ENCODE measurements at places on chromosomes 6 and 20.

DNA sequence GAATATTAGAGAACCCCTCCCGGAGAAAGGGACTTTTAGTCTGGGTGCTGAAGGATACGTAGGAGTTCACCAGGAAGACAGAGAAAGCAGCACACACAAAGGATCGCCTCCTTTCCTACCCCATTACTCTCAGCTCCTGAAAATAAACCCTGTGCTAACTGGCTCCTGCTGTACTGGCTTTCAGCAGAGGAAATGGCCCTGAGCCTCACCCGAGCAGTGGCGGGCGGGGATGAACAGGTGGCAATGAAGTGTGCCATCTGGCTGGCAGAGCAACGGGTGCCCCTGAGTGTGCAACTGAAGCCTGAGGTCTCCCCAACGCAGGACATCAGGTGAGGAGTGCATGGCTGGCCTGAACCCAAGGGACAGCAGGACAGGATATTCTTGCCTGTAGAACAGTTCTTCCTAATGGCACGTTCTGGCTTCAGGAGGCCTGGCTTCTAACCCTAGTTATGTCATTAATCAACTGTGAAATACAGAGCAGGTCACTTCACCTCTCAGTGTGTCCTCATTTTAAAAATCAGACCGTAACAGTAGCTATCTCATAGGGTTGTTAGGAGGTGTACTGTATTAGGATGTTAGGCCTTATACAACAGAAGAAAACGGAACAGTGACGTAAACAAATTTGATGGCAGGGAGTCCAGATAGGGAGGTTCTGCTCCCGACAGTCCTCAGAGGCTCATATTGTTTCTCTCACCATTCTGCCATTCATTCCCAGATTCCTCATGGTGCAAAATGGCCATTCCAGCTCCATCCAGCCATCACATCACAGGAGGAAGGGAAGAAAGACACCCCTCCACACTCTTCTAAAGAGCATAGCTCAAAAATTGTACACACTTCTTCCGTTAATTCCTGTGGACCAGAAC is 1.8 kb downstream of the RBCK1 start:
- no peak for DNase-seq

DNA sequence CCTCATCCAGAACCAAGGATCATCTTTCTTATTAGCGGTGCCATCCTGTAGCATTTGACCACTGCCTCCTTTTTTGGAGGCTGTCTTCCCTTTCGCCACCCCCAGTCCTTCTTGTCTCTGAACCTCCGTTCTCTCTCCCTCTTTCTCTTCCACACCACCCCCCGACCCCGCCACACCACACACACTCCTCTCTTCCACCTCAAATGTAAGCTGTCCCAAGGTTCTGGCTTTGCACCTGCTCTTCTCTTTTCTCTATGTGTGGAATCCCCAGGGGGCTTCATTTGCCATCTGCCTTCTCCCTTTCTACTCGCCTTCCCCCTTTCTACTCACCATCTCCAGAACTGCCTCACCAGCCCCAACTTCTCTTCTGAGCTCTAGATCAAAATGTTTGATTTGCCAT is 111.3 kb upstream of the CDYL start:
- no peak for DNase-seq

DNA sequence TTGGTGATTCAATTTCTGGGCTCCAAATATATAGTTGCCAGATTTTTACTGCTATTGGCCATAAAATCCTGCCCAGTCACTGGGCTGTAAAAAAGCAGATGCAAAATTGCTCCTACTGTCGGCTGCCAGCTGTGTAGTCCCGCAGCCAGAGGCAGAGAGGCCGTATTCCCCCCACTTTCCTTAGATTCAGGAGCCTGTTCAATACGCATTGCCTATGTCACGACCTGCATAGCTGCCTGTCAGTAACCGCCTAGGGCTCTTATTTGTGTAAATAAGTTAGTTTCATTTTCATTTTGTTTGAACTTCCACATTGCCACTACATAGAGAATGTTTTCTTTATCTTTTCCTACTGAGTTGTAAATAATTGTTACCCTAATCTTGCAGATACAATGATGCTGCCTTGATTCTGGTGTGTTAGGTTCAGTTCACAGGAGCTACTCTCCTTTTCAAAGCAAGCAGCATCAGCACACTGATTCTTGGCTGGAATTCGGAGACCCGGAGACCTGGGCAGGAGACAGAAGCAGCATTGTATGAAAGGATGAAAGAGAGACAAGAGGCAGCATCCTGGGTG is 46.0 kb upstream of the UST start:
- DNase-seq: no peak

GRCh38 chr6:140460267-140460666 is 1085.8 kb upstream of the CITED2 start:
- DNase-seq: no peak

- DNase-seq: no peak
Measured at GRCh38 chr6:19578481-19578880, 258.7 kb upstream of the ID4 start.

- DNase-seq: no peak
Measured at GRCh38 chr20:64105846-64106434, 1.4 kb downstream of the NPBWR2 start.

- no peak for DNase-seq
Measured at GRCh38 chr20:44073011-44073674, 113.8 kb downstream of the JPH2 start.

DNA sequence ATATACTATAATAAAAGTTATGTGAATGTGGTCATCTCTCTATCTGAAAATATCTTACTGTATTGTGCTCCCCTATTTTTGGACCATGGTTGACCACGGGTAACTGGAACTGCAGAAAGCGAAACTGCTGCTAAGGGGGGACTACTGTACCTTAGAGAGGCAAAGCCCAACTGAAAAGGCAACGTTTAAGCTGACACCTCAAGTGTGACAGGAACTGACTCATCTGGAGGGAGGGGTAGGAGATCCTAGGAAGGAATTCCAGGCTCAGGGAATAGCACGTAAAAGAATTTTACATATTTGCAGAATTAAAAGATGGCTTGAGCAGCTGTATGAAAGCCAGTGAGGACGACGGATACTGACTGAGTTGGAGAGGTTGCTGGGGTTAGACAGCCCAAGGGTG is 34.8 kb downstream of the ELOVL2 start:
- DNase-seq: no peak

GRCh38 chr6:12813321-12813720 is 96.8 kb downstream of the PHACTR1 start:
- no peak for DNase-seq

GRCh38 chr6:149939909-149940671 is 1.7 kb upstream of the ULBP2 start:
- no peak for DNase-seq

GRCh38 chr20:59912609-59913008 is 20.8 kb downstream of the SYCP2 start:
- DNase-seq: no peak

- no peak for DNase-seq
Measured at GRCh38 chr6:56437171-56437900, 190.0 kb upstream of the COL21A1 start.

DNA sequence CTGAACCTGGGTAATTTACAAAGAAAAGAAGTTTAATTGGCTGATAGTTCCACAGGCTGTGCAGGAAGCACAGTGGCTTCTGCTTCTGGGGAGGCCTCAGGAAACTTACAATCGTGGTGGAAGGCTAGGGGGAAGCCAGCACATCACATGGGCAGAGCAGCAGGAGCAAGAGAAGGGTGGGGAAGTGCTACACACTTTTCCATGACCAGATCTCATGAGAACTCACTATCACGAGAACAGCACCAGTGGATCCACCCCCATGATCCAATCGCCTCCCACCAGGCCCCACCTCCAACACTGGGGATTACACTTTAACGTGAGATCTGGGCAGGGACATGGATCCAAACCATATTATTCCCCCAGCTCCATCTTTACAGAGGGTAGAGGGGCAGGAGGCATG is 166.4 kb downstream of the NFATC2 start:
- no peak for DNase-seq

DNA sequence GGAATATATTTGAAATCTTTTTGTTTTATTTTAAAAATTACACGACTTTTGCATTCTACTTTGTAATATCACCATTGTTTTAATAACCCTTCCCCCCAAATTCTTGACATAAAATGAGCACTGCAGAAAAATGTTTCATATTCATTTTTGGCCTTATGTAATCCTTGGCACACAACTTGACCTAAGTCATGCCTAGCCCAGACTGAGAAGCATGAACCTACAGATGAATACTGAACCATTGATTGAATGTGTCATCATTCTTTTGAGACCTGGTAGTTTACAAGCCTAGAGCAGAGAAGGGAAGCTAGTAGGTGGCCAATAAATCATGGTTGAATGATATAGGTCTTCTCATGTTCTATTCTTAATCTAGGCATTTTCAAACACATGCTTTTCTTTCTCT is 89.4 kb upstream of the EDN1 start:
- no peak for DNase-seq

DNA sequence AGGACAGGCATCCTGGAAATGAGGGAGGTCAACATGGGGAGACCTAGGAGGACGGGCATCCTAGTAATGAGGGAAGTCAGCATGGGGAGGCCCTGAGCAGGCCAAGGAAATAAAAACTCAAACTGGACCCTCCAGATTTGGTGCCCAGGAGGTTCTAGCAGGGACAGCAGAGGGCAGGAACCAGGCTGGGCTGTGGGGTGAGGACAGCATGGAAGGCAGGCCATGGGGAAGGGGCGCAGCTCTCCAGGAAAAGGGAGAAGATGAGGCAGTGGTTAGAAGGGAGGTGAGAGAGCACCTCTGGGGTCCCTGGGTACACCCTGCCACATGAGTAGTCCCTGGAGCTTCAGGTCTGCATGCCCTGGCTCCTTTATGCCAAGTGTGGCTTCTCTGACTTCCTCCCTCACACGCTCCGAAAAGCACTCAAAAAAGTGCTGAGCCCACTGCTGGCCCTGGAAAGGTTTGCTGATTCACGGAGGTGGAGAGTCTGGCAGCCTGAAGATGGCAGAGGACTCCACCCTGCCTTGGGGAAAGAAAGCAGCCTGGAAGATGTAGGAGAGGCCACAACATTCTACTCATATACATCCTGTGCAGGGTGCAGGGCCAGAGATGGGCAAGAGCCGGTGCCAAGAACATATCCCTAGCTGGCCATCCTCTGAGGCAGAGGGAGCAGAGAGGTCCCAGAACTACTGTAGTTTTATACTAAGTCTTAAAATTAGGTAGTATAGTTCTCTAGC is 154.9 kb downstream of the MRPL14 start:
- DNase-seq: no peak

GRCh38 chr6:161547617-161548016 is 273.8 kb upstream of the AGPAT4 start:
- DNase-seq: no peak
